ENCODE measurements at places on chromosomes 2 and 18.

GRCh38 chr2:15748736-15749323 lies 157.2 kb downstream of the DDX1 start:
- DNase-seq, result peak; percentile 55

GRCh38 chr2:161992531-161992930 lies 81.5 kb downstream of the DPP4 start:
- DNase-seq, result no peak

DNA sequence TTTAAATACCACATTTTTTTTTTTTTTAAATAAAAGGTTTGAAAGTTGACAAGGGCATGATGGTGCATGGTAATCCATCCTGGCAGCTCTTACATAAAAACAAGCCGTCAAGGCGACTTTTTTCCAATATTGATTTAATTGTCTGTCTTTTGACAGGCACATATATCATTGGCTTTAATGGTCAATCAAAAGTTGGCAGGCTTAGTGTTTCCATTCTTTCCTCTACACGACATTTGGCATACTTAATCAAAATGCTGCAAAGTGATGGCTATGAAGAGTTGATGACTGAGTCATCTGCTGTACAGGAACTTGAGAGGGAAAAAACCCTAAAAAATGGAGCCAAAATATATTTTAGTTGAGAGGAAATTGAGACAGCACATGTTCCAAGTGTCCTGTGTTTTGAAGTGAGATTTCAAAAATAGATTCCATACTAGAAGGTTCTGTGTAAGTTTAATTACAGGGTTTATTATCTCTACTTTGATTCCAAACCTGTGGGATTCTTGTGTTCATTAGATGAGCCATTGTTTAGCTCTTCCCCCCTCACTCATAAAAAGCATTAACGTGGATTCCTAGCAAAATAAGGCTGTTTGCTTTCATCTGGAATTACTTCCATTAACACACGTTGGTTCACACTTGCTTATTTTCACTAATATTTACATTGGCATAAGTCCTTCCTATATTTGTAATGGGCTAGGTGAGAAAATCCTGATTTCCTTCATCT lies 3.2 kb downstream of the TSHZ1 start:
- DNase-seq, result no peak

DNA sequence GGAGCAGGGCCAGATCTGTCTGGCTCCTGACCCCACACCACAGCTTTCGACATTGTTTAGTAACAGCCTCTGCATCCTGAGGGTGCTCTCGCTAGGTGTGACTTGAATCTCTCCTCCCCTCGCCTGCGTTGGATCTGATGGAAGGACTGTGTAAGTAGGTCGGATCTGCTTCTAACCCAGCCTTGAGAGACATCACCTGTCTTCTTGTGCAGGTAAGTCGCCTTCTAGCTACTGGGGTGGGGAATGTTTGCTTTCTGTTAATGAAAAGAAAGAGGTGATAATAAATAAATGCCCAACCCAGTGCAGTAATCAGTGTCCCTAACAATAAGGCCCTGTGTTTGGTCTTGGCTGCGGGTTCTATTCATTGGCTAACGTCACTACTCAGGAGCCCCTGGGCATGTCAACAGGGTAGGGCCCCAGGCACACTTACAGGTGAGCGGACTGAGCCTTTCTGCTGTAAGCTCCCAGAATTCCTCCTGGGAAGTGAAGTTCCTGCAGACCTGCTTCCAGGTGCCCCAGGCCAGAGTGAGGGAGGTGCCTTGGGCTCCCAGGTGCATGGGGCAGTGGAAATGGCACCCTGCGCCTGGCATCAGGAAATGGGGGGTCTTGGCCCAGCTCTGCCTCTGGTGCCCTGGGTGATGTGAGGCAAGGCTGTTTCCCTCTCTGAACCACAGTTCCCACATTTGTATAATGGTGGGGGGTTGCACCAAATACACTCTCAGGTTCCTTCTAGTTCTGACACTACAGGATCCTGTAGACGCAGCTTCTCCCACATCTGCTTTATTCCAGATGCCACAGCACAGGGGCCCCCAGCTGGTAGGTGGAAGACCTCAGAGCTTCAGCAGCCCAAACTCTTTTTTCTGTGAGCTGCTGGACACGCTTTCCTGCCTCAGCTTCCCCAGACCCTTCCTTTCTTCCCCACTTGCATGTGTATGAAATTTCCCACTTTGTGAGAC lies 11.2 kb upstream of the FOSL2 start:
- DNase-seq, result no peak

GRCh38 chr18:79567481-79568147 lies 112.0 kb upstream of the CTDP1 start:
- DNase-seq, result no peak

GRCh38 chr2:236633775-236634560 lies 64.3 kb downstream of the ACKR3 start:
- DNase-seq, result no peak

DNA sequence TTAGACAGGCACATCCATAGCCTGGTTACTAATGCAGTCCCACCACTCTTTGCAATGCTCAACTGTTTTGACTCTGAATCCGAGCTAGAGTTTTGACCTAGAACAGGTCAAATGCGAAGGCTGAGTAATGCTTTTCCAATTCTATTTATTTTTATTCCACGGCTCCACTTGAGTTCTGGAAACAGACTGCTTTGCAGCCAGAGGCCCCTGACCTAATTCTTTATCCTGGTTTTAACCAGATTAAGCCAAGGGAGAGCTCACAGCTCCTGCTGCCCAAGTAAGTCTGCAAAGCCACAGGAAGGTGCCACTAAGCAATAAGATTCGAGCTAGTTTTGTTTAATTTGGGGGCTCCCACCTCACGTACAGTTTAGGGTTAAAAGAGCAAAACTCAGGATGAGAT lies 51.4 kb downstream of the MREG start:
- no peak for DNase-seq

GRCh38 chr2:215540658-215541057 lies 104.8 kb upstream of the FN1 start:
- DNase-seq, result no peak

DNA sequence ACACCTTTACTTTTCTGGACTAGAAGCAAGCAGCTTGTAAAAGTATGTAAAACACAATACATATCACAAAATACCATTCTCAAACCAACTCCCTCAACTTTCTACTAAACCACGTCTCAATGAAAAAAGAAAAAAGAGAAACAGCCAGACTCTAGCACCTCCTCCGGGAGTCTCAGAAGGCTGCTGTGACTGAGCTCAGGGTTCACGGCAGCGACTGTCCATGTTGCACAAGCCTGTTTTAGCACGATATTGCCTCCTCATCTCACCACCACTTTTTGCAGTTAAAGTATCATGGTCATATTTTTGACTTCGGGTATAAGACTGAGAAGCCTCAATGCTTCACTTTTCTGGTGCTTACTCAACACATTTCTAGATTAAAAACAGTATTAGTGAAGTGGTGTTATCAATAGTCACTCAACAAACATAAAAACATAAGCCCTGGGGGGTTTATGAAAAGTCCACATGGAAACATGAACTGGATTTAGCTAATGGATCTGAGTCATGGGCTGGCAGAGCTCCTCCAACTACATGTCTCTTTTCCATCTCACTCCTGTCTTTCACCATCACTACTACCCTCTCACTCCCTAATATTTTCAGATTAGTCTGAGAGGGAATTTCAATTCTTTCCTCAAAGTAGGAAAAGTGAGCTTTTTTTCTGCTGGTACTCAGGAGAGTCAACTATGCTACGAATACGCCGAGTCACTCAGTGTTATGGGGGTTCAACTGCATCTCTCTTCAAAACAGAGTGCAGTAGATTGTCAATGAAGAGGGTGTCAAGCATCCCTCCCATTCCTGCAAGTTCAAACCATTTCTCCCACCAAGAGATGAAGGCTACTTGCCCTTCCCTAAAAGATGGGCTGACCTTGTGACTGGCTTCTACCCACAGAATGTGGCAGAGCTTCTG lies 113.7 kb downstream of the OSR1 start:
- no peak for DNase-seq

- DNase-seq, result no peak
Measured at GRCh38 chr2:120519469-120519868, 173.5 kb downstream of the INHBB start.

DNA sequence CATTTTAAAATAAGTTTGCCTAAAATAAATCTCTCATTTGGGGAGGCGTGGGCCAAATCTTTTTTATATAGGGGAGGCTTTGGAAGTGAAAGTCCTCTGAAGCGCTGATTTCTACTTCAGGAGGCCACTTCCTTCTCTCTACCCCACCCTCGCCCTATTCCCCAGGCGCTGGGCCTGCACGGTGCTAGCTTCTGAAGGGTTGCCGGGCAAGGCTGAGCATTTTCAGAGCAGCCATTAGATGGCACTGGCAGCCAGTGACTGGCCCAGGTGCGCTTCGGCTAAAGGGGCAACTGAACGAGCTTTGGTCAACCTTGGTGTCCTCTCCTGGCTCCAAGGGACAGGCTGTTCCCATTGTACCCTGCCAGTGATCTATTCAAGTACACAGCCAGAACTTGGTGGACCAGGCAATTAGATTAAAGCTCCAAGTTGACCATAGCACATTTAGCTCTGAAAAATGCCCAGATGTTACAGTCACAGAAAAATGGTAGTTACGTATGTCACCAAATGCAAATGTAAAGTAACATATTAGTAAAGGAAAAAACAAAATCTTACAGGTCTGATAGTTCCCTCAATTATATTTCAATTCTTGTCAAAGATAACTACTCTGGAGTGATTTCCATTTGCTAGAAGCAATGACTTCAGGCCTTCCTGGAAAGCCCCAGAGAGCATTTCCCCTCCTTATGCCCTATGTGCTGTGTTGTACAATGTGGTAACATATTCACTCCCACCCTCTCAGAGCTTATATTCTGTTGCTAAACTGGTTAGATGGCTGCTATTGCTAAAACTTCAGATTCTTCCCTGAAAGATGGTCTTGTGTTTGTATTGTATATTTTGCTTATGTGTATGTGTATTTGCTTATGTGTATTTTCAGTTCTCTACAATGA lies 2.1 kb downstream of the POMC start:
- peak; percentile 35 for DNase-seq

GRCh38 chr2:15733867-15734673 lies 142.4 kb downstream of the DDX1 start:
- no peak for DNase-seq

DNA sequence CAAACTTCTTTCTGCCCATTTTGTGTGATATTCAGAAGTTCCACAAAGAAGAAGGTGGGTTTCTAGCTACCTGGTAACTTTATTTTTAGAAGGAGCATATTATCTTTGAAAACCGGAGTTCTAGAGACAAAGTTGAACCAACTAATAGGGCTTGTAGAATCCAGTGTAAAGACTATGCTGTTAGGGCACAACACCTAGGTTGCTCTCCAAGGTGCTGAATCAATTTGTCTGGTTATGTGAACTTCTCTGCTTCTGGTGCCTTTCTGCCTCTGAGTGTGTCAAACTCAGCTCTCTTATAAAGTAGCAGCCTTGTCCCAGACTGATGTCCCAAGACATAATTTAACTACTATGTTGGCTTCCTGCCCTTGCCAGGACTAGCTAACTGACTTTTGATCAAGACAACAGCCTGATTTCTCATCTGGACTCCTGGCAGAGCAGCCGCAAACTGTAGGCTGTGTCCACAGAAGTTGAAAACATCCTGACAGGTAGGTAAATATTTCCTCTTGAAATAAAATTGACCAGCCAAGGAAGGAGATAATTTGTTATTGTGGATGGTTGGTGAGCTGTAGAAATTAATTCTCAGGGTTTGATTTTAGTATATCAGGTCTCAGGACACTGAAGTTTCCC lies 119.4 kb downstream of the CYRIA start:
- DNase-seq, result no peak

DNA sequence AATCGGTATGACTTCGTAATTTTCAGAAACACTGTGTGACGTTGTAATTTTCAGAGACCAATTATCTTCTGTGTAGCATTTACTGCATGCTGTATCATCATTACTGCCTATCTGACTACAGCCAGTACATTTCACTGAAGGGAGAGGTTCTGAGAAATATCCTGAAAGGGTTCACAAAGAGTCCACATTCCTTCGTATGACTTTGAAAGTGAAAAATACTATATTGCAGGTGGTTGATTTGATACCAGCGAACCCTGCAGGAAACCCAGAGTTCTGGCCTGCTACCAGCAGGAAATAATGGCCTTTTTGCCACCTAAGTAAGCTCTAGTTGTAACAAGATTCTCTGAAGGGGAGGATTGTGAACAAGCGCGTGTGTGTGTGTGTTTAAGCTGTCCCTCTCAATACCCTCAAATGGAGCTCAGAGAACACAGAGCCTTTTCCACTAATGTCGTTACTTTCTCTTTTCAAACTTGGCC lies 155.5 kb downstream of the ARHGAP28 start:
- DNase-seq, result no peak

DNA sequence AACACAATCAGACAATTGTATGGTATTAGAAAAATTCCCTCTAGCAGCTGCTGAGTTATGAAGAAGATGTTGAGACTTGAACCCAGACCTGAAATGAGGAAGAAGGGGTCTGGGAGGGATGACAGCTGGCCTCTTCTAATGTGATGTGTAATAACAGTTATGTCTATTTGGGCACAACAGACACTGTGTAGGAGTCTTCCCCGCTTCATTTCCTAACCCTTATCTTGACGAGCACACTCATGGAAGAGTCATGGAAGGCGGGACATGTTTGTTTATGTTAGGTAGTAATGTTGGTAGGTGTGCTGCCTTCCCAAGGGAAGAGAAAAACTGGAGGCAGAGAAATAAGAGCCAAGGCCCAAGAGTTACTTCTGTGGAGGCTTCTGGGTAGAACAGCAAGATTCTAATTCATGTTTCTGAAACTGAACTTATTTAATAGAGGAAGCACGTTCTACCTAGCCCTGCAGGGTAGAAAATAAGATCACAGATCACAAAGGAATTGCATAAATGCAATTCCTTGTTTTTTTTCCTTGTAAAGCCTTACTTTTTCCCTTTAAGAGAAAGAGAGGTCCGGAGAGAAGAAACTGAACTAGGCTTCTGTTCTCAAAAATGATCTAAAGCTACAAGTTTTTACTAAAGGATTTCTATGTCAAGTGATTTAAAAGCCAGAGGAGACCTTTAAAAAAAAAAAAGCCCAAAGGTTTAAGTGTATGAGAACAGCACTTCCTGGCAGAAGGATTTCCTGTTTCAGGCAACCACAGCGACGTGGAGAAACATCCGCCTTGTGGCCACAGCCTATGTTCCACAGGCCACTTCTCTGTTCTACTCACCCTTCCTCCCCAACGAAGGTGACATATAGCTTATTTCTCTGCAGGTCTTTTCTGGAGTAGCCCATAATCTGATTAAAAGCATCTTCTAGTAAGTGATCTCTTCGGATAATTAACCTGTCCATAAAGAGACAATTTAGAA lies 68.5 kb upstream of the STK17B start:
- DNase-seq, result peak; percentile 8

GRCh38 chr2:239337877-239338484 lies 62.8 kb downstream of the HDAC4 start:
- DNase-seq, result no peak

GRCh38 chr2:144990661-144991060 lies 470.7 kb upstream of the ZEB2 start:
- DNase-seq, result no peak

GRCh38 chr2:11998218-11998617 lies 251.8 kb downstream of the LPIN1 start:
- no peak for DNase-seq

DNA sequence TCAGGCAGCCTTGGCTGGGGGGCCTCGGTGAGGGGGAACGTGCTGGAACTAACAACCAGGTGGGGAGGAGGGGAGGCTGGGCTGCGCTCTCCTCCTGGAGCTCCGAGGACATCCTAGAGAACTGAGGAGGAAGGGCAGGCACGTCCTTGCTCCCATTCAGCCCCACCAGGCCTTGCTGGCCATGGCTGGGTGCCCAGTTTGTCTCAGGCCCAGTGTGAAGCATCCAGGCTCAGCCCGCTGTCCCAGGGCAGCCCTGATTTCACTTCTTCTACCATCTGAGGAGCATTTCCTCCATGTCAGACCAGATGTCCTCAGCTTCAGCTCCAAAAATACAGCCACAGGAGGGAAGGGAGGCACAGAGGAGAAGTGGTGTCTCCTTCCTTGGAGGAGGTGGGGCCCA lies 125.4 kb downstream of the CELF4 start:
- DNase-seq, result no peak

GRCh38 chr2:127104881-127105655 lies 1.9 kb downstream of the BIN1 start:
- DNase-seq, result no peak

Data from HCT116 (cell line).